Fibroblast of lung (primary cell): ENCODE measurements at places on chromosomes 13 and 19. TPM values are rescaled to one million over a fixed set of nuclear protein-coding genes. Genes with fewer than 3 reads are reported as not detected.

APOE gene
- 35.0 and 339 TPM in 2 replicates for total RNA-seq

UHRF1 gene
- 4.9 and 11.6 TPM in 2 replicates for total RNA-seq

PSG5 gene
- total RNA-seq = 2.1 and 14.2 TPM in 2 replicates

PLK5 gene
- total RNA-seq = not detected in 2 replicates

SIGLEC11 gene
- not detected in 2 replicates for total RNA-seq

KCTD12 gene
- 35.3 and 36.5 TPM in 2 replicates for total RNA-seq

LGALS7B gene
- not detected in 2 replicates for total RNA-seq

BEST2 gene
- total RNA-seq = not detected in 2 replicates

IGFL2 gene
- not detected in 2 replicates for total RNA-seq

SMIM44 gene
- total RNA-seq = not detected in 2 replicates

MCEMP1 gene
- not detected in 2 replicates for total RNA-seq

TTC9B gene
- total RNA-seq = not detected in 2 replicates

ZNF844 gene
- 8.2 and 15.4 TPM in 2 replicates for total RNA-seq
